Thoracic aorta (tissue), 2 donors: ENCODE measurements at places on chromosomes 3 and 15. TPM values are rescaled to one million over a fixed set of nuclear protein-coding genes. Genes with fewer than 3 reads are reported as not detected.

- H3K4me3 ChIP-seq = peak overlapping the region; percentile 77
- peaks cover 15% of the 10 kb centered on the region for H3K4me1 ChIP-seq
- H3K36me3 ChIP-seq = no peaks in the 10 kb centered on the region
- no peaks in the 10 kb centered on the region for H3K27me3 ChIP-seq
These were observed 835 bp downstream of the SEMA5B start for GRCh38 chr3:123026565-123027291.

DNA sequence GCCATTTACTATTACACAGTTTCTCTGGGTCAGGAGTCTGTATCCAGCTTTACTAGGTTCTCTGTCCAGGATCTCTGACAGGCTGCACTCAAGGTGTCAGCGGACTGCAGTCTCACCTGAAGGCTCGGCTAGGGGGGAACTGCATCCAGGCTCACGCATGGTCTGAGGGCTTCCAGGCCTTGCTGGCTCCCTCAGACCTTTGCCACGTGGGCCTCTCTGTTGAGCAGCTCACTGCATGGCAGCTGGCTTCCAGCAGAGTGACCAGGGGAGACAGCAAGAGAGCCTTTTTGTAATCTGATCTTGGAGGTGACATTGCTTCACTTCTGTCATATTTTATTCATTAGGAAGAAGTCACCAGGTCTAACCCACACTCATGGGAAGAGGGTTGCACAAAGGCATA, 152.3 kb downstream of the CACNA2D3 start:
- no peaks in the 10 kb centered on the region for H3K27me3 ChIP-seq
- no peak overlapping the region for H3K4me3 ChIP-seq
- no peak for DNase-seq
- no peak overlapping the region for H3K27ac ChIP-seq
- no peaks in the 10 kb centered on the region for H3K36me3 ChIP-seq

DNA sequence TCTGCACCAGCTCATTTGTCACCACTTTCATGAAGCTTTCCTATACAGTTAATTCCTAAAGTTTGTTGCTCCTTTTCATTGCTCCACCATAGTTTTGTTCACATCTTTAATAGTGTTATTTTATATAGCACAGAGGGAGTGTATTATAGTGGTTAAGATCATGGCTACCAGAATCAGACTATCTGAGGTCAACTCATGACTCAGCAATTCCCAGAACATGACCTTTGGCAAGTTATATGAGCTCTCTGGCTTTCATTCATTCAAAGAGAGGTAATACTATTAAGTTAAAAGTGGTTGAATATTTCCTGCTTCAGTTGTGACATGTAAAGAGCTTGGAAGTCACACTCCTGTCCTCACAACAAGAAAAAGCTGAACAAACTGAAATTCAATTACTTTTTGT, 1073.5 kb downstream of the NAALADL2 start:
- no peaks in the 10 kb centered on the region for H3K36me3 ChIP-seq
- H3K27me3 ChIP-seq = no peaks in the 10 kb centered on the region
- no peak overlapping the region for H3K27ac ChIP-seq
- no peak for DNase-seq
- no peak overlapping the region for H3K4me3 ChIP-seq

DNA sequence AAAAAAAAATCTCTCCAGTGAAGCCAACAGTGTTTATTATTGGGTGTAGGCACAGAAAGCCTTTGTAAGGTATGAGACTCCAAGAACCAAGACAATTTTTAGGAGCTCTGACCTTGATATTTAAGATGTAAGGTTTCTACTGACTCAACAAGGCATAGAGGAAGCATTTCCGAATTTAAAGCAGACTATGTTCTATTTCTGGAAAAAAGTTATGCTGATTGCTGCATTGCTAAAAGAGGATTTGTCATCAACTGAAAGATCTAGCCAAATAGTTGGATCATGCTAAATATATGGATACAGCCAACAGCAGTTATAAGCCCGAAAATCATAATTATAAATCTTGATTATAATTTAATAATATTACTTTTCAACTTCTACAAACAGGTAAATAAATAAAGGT, 53.3 kb upstream of the MELTF start:
- no peak for DNase-seq
- no peak overlapping the region for H3K27ac ChIP-seq
- H3K4me1 ChIP-seq = peaks cover 8% of the 10 kb centered on the region
- H3K27me3 ChIP-seq = no peaks in the 10 kb centered on the region
- H3K4me3 ChIP-seq = no peak overlapping the region

DNA sequence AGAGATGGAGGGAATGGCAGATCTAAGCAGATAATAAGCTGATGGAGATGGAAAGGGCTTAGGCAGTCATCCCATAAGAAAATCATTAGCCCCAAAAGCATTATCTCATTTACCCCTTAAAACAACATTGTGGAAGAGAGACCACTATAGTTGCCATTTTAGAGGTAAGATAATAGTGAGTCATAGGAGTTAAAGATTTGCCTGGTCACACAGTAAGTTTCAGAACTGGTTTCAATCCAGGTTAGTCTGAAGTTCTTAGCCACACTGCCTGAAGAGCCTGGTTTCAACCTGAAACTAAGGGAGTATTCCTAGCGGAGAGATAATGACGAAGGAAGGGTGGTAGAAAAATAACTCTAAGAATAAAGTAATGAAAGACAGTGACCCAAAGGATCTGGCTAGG, 13.0 kb upstream of the UBR1 start:
- no peak overlapping the region for H3K27ac ChIP-seq
- H3K36me3 ChIP-seq = no peaks in the 10 kb centered on the region
- peaks cover 7% of the 10 kb centered on the region for H3K4me1 ChIP-seq
- no peak for DNase-seq
- no peaks in the 10 kb centered on the region for H3K27me3 ChIP-seq
- H3K4me3 ChIP-seq = no peak overlapping the region

- H3K27ac ChIP-seq = peak overlapping the region; percentile 78
- H3K36me3 ChIP-seq = no peaks in the 10 kb centered on the region
- H3K4me1 ChIP-seq = peaks cover 49% of the 10 kb centered on the region
- DNase-seq = no peak
These were observed 142.7 kb upstream of the IGF1R start for GRCh38 chr15:98505611-98506031.

DNA sequence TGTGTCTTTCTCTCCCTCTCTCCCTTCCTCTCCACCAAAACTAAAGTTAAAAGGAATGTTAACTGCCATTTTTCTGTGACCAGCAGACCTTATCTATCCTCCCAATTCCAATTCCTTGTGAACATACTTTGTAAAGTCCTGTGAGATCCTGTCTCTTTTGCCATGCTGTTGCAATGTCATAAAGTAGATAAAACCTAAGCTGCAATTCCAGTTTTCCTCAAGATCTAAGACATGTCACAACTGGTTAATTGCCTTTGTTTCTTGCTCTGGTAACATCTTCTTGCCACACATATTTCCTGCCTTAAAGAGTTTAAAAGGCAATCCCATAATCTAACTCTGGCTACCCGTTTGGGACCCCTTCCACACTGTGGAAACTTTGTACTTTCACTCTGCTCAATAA, 188.7 kb downstream of the PYDC2 start:
- DNase-seq = no peak
- no peaks in the 10 kb centered on the region for H3K27me3 ChIP-seq
- H3K4me1 ChIP-seq = no peaks in the 10 kb centered on the region
- no peak overlapping the region for H3K4me3 ChIP-seq
- no peak overlapping the region for H3K27ac ChIP-seq
- H3K36me3 ChIP-seq = no peaks in the 10 kb centered on the region

- H3K4me3 ChIP-seq = no peak overlapping the region
- no peaks in the 10 kb centered on the region for H3K4me1 ChIP-seq
- no peak overlapping the region for H3K27ac ChIP-seq
- H3K27me3 ChIP-seq = peaks cover 7% of the 10 kb centered on the region
These were observed 19.4 kb downstream of the SHOX2 start for GRCh38 chr3:158086776-158087175.

The TMC3 gene
- not detected for total RNA-seq

The IL17RE gene
- total RNA-seq = 11.9 TPM

The CELSR3 gene
- 1.3 TPM for total RNA-seq

The TTLL13 gene
- not detected for total RNA-seq

DNA sequence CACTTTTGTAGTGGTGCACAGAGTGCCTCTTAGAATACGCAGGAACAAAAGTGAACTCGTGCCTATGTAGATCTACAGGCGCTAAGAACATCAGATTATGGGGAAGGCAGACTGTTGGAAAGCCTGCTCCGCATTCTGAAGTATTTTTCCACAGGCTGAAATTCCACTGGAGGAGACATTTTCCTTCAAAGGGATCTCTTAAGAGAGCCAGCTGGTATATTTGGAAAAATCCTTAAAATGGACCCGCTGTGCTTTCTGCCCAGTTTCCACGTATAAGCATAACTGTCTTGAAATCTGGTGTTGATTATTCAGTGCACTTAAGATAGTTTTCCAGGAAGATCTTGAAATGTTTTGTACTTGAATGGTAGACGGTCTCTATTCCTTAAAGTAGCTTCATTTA, 34.7 kb upstream of the ICE2 start:
- H3K4me1 ChIP-seq = no peaks in the 10 kb centered on the region
- peaks cover 5% of the 10 kb centered on the region for H3K36me3 ChIP-seq
- H3K27ac ChIP-seq = no peak overlapping the region
- no peak for DNase-seq
- H3K27me3 ChIP-seq = no peaks in the 10 kb centered on the region
- no peak overlapping the region for H3K4me3 ChIP-seq

- H3K36me3 ChIP-seq = no peaks in the 10 kb centered on the region
- no peaks in the 10 kb centered on the region for H3K27me3 ChIP-seq
- H3K27ac ChIP-seq = no peak overlapping the region
- no peak overlapping the region for H3K4me3 ChIP-seq
- DNase-seq = no peak
These were observed 8.4 kb downstream of the GOLM2 start for GRCh38 chr15:44296625-44297524.

DNA sequence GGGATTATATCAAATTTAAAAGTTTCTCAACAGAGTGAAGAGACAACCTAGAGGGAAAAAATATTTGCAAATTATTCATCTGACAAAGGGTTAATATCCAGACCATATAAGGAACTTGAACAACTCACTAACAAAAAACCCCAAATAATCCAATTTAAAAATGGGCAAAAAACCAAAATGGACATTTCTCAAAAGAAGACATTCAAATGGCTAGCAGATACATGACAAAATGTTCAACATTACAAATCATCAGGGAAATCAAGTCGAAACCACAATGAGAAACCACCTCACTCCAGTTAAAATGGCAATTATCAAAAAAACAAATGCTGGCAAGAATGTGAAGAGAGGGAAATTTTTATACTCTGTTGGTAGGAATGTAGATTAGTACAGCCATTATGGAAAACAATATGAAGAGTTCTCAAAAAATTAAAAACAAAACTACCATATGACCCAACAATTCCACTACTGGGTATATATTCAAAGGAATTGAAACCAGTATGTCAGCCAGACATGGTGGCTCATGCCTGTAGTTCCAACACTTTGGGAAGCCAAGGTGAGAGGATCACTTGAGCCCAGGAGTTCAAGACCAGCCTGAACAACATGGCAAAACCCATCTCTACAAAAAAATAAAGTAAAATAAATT, 88.5 kb downstream of the CSNK1G1 start:
- no peak overlapping the region for H3K4me3 ChIP-seq
- DNase-seq = no peak
- no peaks in the 10 kb centered on the region for H3K36me3 ChIP-seq
- H3K27ac ChIP-seq = no peak overlapping the region
- no peaks in the 10 kb centered on the region for H3K4me1 ChIP-seq
- no peaks in the 10 kb centered on the region for H3K27me3 ChIP-seq

DNA sequence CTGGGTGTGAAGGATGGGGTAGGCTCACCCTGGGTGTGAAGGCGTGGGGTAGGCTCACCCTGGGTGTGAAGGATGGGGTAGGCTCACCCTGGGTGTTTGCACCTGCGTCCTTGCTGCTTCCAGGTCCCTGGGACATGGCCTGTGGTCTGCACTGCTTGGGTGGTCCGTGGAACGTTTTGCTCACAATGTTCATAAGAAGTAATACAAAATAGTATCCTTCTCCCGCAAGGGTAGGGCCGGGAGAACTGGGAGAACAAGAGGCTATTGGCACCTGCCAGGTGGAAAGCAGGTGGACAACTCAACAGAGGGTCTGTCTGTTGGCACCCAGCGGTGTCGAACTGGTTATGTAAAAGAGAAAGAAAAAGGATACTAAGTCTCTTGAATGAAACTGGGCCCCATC, 17.0 kb upstream of the PCSK6 start:
- no peak overlapping the region for H3K27ac ChIP-seq
- DNase-seq = no peak
- no peaks in the 10 kb centered on the region for H3K36me3 ChIP-seq
- H3K27me3 ChIP-seq = no peaks in the 10 kb centered on the region

The INKA1 gene
- total RNA-seq = 9.2 TPM

DNA sequence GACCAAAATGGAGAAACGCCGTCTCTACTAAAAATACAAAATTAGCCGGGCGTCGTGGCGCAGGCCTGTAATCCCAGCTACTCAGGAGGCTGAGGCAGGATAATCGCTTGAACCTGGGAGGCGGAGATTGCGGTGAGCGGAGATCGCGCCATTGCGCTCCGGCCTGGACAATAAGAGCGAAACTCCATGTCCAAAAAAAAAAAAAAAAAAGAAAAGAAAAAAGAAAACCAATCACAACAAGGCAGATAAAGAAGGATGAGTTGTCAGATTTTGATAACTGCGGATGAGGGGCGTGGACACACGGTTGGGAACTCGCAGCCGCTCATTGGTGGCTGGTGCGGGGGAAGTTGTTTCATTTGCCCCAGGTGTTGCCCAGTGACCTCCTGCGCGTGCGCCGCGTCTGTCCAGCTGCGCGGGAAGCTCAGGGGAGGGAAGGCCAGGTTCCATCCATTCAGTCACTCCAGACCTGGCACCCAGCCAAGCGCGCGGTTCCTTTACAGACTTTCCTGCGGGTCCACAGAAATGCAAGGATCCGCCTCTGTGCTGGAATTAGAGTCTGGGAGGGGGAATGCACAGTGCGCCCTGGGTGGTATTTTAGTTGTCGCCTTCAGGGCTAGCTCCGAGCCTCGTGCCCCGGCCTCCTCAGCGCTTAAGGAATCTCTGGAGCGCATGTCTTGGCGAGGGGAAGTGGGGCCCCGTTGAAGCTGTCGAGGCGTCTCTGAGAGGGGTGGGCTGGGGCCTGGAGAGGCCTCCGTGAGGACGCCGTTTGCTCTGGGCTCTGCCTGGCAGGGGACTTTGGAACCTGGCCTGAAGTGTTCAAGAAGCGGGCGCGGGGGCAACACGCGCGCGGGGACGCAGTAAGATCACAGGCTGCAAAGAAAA, 708 bp upstream of the GCHFR start:
- H3K4me3 ChIP-seq = peak overlapping the region; percentile 79
- H3K27me3 ChIP-seq = no peaks in the 10 kb centered on the region
- peak overlapping the region; percentile 88 for H3K27ac ChIP-seq
- no peak for DNase-seq
- peaks cover 39% of the 10 kb centered on the region for H3K4me1 ChIP-seq
- H3K36me3 ChIP-seq = no peaks in the 10 kb centered on the region

The DPPA2 gene
- not detected for total RNA-seq
